Tibial artery (tissue), 4 donors: ENCODE measurements at places on chromosomes 1 and 21.

DNA sequence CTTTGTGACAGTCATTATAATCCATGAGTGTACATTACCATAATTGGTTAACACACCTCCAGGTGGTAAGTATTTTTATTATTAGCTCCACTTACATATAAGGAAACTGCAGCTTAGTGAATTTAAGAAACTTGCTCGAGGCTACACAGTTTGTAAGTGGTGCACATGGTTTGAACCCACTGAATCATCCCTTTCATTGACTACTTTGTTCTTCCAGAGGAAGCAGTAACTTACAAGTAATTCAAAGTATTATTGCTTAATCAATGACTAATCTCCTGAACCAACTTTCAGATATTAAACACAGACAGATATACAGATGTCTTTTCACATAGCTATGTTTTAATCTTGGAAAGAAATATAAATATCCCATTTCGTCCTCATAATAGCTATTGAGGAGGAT lies 18.7 kb upstream of the CLDN8 start:
- DNase-seq: no peak

GRCh38 chr1:209787551-209787950 lies 3.2 kb upstream of the C1orf74 start:
- no peak for DNase-seq

DNA sequence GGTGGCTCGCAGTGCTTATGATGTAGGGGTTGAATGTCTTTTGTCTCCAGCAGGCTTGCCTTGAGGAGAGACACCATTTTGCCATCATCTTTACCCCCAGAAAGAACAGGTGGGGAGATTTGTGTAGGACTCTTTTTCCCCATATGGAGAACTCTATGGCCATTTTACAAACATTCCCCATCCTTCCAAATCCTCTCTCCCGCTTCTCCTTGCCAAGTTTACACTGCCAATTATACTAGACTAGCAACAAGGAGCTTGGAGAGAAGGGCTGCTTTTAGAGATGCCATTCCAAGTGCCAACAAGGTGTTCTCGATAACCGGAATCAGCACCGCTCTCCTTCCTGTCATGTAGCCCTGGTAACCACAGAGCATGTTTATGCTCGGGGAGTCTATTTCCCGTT lies 233.1 kb downstream of the CAMTA1 start:
- DNase-seq: no peak

- no peak for DNase-seq
These were observed 3.0 kb downstream of the PRRC2C start for GRCh38 chr1:171488190-171488929.

- no peak for DNase-seq
These were observed 14.8 kb downstream of the EDN2 start for GRCh38 chr1:41469706-41470105.

GRCh38 chr1:181392613-181393220 lies 90.6 kb upstream of the CACNA1E start:
- no peak for DNase-seq

- DNase-seq: no peak
These were observed 34.1 kb downstream of the NIBAN1 start for GRCh38 chr1:184940226-184940625.

DNA sequence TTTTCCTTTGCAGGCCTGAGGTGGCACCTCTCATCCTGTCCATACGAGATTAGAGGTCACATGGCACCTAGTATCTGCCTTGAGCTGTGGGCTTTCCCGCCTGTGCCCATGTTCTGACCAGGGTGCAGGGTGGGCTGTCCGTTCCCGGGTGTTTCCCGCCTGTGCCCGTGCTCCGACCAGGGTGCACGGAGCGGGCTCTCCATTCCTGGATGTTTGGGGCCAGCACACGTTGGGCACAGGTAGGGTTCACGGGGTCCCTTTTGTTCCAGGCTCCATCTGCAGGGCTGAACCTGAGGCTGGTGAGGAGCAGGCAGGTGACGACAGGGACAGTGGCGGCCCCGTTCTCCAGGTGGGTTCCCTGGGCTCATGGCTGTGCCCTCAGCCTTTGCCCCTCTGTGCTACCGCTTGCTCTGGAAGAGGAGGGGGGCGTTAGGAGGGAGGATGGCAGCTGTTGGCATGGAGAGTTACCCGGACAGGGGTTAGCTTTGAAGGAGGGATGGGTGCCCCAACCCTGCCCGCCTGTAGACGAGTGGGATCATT lies 10.0 kb downstream of the RRP1 start:
- DNase-seq: no peak

DNA sequence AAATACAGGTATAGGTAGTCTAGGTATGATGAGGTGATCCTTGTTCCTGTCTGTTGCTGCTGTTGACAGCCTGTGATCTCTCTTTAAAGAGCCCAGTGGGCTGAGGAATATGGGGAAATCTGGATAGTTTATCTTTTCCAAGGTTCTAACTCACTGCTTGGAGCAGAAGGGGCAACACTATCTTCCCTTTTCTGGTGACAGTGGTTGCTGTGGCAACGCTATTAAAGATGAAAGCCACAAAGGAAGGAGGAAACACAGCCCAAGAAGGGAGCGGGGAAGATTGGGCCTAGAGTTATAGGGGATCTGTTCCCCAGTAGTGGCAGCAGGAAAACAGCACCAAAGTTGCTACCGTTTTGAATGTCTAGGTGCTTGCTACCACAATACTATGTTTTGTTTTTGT lies 8.8 kb downstream of the PCP4L1 start:
- DNase-seq: no peak

DNA sequence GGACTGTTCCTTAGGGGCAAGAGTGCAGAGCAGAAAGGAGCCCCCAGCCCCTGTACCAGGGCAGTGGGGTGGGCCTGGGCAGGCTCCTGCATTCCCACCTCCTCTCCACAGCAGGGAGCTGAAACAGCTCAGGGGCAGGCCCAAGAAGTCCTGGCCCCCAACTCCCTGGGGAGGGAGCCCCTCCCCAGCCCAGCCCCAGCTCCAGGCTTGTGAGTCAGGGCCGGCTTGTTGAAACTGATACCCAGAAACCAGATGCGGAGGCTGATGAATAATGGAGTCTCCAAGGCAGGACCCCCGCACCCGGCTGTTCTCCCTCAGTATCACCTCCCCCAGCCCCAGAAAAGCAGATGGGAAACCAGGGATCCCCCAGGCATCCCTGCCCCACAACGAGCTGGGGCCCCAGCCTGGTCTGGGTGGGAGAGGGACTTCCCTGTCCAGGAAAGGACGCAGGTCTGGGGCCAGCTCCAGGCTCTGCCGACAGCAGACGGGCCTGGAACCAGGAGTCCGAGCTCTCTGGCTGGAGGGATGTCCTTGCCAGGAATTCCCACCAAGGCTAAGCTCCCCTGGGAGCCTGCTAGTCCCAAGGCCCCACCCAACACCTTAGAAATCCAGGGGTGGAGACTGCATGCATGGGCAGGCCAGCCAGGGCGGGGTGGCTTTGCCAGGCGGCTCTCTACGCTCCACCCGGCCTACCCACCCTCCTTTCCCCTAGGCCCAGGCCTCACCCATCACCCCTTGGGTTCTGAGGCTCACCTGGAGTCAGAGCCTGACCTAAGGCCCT lies 2.7 kb downstream of the PLEKHG5 start:
- no peak for DNase-seq

- no peak for DNase-seq
These were observed 58.5 kb downstream of the FGGY start for GRCh38 chr1:59355361-59355760.

- no peak for DNase-seq
These were observed 69.0 kb upstream of the MARK1 start for GRCh38 chr1:220458936-220459335.

- DNase-seq: no peak
These were observed 369.4 kb upstream of the B3GALT2 start for GRCh38 chr1:193555662-193556441.

DNA sequence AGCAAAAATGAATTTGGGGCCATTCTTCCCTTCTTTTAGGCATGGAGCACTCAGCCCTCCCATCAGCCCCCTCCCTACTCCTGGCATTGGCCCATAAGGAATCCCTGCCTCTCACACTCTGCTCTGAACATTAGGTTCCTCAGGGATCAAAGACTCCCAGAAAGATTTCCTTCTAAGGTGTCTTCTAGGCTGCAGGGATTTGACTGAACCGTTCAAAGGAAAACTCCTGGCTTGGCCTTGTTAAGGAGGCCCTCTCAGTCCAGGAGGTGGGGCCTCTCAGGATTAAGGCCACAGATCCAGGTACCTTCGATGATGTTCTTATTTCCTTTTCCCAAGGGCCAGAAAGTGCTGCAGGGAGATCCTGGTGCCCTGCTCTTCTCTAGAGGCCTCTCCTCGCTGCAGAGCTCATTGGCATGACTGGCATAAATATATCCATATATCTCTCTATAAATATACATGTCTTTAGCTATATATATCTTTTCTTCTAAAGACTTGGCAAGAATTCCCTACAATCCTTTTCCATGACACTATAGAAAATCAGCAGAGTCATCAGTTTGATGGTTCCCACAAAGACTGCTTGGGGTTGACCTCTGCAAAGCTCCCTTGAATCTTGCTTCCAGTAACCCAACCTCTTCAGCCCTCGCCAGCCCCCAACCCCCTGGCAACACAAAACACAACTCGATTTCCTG lies 59.1 kb downstream of the PLXNA2 start:
- no peak for DNase-seq

- DNase-seq: no peak
These were observed 120.4 kb downstream of the SPATA46 start for GRCh38 chr1:162256287-162256686.

DNA sequence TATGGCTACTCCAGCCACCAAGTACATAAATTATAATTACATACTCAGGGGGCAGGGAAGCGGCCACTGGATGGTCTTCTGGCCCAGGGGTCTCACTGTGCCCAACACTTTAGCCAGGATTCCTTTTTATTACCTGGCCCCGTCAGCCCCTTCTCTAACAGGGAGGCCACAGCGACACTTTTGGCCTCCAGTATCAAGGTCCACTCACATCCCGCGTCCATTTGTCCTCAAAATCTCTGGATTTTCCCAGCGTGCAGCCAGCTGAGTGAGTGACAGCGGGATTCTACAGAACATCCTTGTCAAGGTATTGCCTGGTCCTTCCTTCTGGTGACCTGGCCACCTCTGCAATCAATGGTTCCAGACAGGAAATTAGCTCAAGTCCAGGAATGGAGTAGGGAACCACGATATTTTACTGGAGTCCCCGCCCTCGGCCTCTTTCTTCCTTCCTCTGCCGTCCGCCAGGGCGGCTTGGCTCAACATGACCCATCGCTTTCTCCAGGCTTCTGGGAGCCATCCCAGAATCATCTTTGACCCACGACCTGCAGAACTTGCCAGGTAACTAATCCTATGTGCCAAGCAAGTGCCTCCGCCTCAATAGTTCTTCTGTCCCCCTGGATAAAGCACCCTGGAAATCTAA lies 2.7 kb upstream of the COL6A2 start:
- no peak for DNase-seq

- no peak for DNase-seq
These were observed 35.9 kb downstream of the HEATR1 start for GRCh38 chr1:236568285-236568894.

DNA sequence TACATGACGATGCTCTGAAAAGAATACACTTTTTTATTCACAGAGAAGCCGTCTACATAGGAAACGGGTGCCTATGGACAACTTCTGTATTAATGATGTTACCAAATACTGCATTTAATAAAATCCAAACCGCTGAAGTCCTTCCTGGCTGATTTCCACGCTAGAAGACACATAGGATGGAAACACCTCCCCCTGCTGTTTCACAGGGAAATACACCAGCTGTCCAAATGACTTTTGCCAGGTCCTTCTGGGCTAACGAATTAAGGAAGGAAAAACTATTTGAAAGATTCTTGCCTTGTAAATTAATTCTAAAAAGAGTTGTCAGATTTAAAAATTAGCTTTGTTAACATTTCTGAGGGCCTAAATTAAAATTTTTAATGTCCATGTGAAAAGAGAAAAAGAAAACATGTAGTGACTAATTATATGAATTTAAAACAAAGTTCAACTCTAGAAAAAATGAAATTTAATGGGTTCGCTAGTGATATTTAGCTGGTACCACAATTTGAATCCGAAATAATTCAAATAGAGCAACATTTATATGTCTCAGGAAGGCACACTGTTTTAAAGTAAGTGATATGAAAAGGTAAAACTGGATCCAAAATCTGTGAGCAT lies 146.0 kb downstream of the RERE start:
- DNase-seq: no peak

DNA sequence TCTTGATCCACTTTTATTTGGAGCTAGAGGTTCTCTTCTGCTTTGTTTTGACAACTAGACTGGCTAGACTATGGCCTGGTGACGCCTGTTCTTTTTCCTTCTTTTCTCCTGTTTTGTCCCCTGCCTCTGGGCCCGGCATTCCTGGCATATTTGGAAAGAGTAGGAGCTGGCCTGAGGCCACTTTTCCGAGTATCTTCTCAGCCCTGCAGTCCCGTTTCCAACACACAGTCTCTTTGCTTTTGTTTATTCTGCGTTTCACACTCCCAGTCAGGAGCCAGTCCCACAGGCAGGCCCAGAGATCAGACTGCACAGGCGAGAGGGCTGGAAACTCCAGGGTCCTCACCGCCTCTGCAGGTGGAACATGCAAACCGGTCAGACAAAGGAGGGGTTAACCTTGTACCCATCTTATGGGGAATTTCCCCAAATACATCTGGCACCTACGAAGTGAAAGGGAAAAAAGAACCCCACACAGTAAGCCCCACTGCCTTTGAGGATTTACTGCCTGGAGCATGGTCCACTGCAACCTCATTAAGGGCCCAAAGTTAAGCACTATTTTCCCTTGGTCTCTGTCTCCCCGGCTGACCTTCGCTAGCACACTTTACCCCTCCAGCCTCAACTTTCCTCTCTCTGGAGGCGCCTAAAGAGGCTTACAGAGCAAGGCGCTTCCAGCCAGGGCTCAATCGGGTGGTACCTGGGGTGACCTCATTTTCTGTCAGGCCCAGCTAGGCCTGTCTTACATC lies 141.1 kb downstream of the TOMM20 start:
- DNase-seq: peak; percentile 93

GRCh38 chr1:19646377-19647319 lies 2.5 kb downstream of the NBL1 start:
- no peak for DNase-seq

DNA sequence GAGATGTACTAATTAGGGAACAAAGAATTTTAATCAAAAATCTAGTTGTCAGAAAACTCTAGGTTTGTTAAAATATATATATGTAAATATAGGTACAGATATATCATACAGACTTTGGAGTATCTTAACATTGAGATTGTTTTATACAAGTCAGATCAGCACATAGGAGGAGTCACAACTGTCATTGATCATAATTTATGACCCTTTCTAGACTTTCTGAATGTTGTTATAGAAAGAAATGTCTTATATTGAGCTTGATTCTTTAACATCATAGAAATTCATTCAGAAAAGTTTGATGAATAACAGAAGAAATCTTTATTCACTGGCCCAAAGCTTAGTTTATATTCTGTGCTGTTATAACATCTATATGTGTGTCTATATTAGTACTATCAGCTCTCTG lies 185.8 kb downstream of the SDCCAG8 start:
- no peak for DNase-seq

GRCh38 chr1:32761253-32761877 lies 55.8 kb downstream of the YARS1 start:
- DNase-seq: no peak
